ENCODE measurements at places on chromosomes 11 and 22. TPM values are rescaled to one million over a fixed set of nuclear protein-coding genes. Genes with fewer than 3 reads are reported as not detected.

WNT7B gene
- 0.56 TPM for polyA plus RNA-seq

MMP11 gene
- 9.0 TPM for polyA plus RNA-seq

TMA7B gene
- not detected for polyA plus RNA-seq

KLHL22 gene
- polyA plus RNA-seq, result 30.2 TPM

ARHGAP20 gene
- polyA plus RNA-seq, result 3.9 TPM

OR10D3 gene
- not detected for polyA plus RNA-seq

GRCh38 chr11:117421476-117421875 lies 93.8 kb downstream of the CEP164 start:
- DNase-seq, result no peak

DNA sequence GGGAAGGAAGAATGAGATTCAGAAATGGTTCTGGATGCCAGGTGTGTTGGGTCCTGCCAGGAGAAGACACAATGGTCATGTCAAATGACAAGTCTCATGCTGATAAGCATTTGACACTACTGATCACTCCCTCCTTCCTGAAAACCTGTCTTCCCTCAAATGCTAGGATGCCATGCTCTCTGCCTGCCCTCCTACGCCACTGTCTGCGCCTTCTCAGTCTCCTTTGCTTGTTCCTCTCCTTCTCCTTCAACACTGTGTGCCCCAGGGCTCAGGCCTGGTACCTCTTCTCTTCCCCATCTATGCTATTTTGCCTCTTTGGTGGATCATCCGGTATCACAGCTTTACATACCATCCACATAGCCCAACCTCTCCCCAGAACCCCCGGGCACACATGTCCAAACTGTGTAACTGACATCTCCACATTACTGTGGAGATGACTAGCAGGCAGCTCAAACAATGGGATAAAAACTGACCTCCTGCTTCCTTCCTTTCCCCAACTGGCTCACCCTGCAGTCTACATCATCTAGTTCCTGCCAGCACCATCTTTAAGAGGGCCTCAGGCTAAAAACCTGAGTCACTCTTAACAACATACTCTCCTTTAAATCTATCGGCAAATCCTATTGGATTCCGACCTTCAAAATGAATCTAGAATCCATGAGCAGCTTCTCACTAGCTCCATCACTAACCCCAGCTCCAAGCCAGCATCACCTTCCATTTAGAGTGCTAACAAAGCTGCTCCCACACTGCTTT lies 8.2 kb downstream of the AP1B1 start:
- DNase-seq, result no peak

GRCh38 chr11:31834237-31834636 lies 23.1 kb upstream of the PAX6 start:
- DNase-seq, result no peak

- no peak for DNase-seq
Measured at GRCh38 chr22:36770513-36771231, 5.2 kb downstream of the IFT27 start.

- no peak for DNase-seq
Measured at GRCh38 chr11:65414776-65415498, 7.7 kb upstream of the NEAT1 start.

- no peak for DNase-seq
Measured at GRCh38 chr11:43573233-43573632, 107.3 kb upstream of the HSD17B12 start.
